ENCODE measurements at places on chromosomes 2 and 18. TPM values are rescaled to one million over a fixed set of nuclear protein-coding genes. Genes with fewer than 3 reads are reported as not detected.

Gene HMSD
- polyA plus RNA-seq, result 0.18 TPM

- DNase-seq, result no peak
- H3K4me3 ChIP-seq, result no peak overlapping the region
- no peak overlapping the region for H3K27ac ChIP-seq
- H3K27me3 ChIP-seq, result no peaks in the 10 kb centered on the region
- H3K4me1 ChIP-seq, result no peaks in the 10 kb centered on the region
- no peaks in the 10 kb centered on the region for H3K36me3 ChIP-seq
Observed at GRCh38 chr2:222413295-222413911, 10.9 kb upstream of the SGPP2 start.

Gene CYBRD1
- polyA plus RNA-seq, result 76.2 TPM

DNA sequence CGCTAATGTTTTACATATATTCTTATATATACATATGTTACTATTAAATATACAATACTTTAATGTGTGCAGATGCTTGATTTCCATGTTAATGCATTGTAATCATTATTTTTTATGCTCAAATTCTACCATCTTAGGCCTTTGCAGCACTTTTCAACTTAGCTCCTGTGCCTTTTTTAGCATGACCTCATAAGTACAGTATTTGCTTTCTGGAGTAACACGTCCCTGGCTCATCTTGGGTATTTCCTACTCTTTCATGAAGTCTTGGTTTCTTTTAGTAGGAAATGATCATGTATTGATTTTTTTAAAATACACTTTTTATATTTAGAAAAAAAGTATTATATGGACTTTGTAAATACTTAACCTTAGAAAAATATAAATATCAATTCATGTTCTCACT lies 36.5 kb downstream of the CAB39 start:
- no peaks in the 10 kb centered on the region for H3K27me3 ChIP-seq
- peaks cover 12% of the 10 kb centered on the region for H3K36me3 ChIP-seq
- peak; percentile 59 for DNase-seq
- H3K27ac ChIP-seq, result no peak overlapping the region

Gene DSC3
- polyA plus RNA-seq, result 0.60 TPM

DNA sequence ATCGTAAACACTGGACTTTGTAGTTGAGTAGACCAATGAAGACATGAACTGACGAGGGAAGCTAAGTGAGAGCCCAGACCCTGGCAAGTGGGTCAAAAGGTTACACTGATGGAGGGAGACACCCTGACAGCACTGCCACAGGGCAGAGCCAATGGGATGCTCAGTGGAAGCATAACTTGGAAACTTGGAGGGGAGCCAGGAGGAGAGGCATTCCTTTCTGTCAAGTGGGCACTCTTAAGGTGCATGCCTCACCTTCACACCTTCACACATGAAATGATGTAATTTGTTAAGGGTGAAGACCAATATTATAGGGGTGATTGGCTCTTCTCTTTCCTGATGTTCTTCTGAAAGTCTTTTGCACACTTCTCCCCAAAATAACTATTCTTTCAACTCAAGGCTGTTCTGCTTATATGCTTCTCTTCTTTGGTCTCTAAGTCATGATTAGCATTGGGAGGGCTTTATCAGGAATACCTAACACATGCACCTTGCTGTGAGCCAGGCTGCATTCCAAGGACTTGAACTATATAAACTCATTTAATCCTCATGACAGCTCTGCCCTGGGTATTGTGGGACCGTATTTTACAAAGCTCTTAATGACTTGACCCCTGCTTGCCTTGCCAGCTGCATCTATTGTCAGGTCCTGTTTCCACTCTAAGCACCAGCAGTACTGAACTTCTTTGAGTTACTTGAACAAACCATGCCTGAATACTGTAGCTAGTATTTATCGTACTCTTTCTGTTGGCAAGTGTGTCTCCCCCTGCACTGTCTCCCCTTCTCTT lies 19.0 kb downstream of the RPL37A start:
- DNase-seq, result no peak
- peaks cover 2% of the 10 kb centered on the region for H3K4me1 ChIP-seq
- H3K27ac ChIP-seq, result no peak overlapping the region
- H3K4me3 ChIP-seq, result no peak overlapping the region
- no peaks in the 10 kb centered on the region for H3K36me3 ChIP-seq

Gene PLEK
- 5.5 TPM for polyA plus RNA-seq

DNA sequence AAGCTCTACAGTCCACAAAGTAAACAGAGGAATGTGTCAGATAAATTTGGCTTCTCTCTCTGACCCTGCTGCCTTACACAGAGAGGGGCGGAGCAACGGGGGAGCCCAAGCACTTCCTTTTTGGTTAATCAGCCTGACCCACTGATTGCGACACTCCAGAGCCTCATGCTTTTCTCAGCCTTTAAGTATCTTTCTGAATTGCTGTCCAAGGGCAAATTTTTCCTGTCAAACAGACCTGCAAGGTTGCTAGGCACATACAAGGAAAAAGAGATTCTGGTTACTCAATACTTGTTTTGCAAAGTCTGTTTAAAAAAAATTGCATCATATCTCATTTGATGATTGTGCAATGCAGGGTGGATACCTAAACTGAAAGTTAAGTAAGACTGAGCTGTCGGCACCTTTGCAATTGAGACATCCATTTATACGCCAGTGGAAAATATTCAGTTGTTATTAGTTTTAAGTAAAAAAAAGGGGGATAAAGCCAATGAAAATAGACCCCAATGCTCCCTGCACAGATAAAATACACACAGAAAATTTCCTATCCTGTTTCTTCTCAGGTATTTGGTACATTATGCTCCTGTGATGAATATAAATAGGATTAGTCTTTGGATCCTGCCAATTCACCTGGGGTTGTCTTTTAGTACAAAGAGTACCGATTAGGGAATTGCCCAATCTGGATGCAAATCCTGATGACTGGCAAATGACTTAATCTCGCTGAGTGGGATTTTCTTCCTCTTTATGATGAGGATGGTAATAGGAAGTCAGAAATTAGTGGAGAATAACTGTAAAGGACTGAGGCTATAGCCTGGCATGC lies 260.2 kb upstream of the TRIB2 start:
- no peak overlapping the region for H3K4me3 ChIP-seq
- no peak overlapping the region for H3K27ac ChIP-seq
- peak; percentile 86 for DNase-seq
- H3K27me3 ChIP-seq, result no peaks in the 10 kb centered on the region

DNA sequence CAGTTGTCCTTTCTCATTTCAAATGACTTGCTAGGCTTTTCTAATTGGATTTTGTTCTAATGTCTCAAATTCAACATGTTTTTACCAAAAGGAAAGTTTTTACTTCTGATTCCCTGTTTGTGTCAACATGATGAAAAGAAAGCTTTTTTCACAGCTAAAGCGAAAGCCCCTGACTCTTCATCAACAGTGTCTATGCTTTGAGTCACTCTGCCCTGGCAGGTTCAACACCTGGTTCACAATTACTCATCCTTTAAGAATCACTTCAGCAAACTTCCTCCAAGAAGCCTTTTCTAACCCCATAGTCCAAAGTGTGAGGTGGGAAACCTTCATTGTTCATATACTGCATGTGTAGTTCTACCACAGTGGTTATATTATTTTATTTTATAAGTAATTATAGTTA lies 7.6 kb upstream of the DSG2 start:
- H3K4me3 ChIP-seq, result no peak overlapping the region
- H3K4me1 ChIP-seq, result no peaks in the 10 kb centered on the region
- H3K27ac ChIP-seq, result no peak overlapping the region
- DNase-seq, result no peak
- no peaks in the 10 kb centered on the region for H3K27me3 ChIP-seq
- no peaks in the 10 kb centered on the region for H3K36me3 ChIP-seq

Gene PLCL1
- polyA plus RNA-seq, result 14.0 TPM

DNA sequence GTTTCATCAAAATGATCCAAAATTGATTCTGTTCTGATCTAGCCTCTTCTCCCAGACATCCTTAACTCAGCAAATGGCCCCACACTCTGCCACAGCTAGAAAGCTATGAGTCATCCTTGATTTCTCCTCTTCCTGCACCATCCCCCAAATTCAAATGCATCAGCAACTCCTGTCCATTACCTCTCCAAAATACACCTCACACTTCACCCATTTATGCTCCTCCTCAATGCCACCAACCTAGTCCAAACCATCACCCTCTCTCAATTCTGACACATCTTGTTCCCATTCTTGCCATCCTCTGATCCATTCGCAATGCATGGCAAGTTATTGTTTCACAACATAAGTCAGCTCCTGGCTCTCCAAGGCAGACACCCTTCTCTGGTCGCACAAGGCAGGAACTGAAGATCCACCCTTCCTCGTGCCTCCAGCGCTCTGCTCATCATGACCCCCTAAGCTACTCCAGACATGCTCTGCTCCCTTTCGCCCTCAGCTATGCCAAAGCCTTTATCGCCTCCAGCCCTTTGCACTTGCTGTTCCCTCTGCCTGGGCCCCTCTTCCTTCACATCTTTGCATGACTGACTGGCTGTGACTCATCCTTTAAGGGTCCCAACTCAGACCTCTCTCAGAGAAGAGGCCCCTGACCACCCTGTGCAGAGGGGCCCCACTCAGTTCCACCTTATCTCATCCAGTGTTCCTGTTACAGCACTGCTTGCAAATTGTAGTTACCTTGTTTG lies 83.6 kb downstream of the MREG start:
- DNase-seq, result no peak
- no peaks in the 10 kb centered on the region for H3K36me3 ChIP-seq
- no peak overlapping the region for H3K27ac ChIP-seq
- H3K4me3 ChIP-seq, result no peak overlapping the region

Gene SH3RF3
- 4.7 TPM for polyA plus RNA-seq

DNA sequence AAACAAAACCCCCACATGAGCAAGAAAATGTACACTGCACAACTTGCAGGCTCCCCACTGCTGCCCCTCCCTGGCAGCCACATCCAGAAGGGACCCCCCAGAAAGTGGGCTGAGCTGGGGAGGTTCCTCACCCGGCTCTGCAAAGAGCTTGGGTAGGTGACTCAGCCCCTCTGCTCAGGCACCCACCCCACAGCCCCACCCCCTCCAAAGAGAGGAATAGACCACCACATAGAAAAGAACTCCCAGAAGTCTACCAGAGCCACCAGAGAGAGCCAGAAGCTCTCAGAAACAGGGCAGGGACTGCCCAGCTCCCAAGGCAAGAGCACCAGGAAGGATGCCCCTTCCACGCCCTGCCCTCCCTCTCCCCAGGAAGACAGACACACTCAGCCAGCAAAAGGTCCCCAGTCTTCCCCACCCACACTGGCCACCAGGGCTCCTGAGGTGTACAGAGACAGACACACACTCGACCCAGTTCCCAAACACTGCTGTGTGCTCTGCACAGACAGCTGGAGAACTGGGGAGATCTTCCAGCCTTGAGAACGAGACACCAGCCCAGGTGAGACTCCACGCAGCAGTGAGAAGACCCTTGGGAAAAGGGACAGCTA lies 28.2 kb downstream of the BIN1 start:
- H3K36me3 ChIP-seq, result peaks cover 28% of the 10 kb centered on the region
- H3K27me3 ChIP-seq, result no peaks in the 10 kb centered on the region
- H3K27ac ChIP-seq, result peak overlapping the region; percentile 65
- H3K4me1 ChIP-seq, result peaks cover 97% of the 10 kb centered on the region

- DNase-seq, result no peak
- no peaks in the 10 kb centered on the region for H3K4me1 ChIP-seq
- no peaks in the 10 kb centered on the region for H3K27me3 ChIP-seq
- H3K36me3 ChIP-seq, result no peaks in the 10 kb centered on the region
Observed at GRCh38 chr18:41886126-41886807, 68.8 kb upstream of the PIK3C3 start.

- H3K27ac ChIP-seq, result no peak overlapping the region
- H3K4me1 ChIP-seq, result peaks cover 3% of the 10 kb centered on the region
- H3K27me3 ChIP-seq, result no peaks in the 10 kb centered on the region
- no peaks in the 10 kb centered on the region for H3K36me3 ChIP-seq
Observed at GRCh38 chr2:23200068-23200786, 184.8 kb upstream of the KLHL29 start.

Measured in muscle of leg (tissue), 16 donors.